Suppressor macrophage (primary cell): ENCODE measurements at places on chromosomes 4 and X.
A peak's percentile ranks its signal among the peaks of the same experiment; 100 is the strongest.

DNA sequence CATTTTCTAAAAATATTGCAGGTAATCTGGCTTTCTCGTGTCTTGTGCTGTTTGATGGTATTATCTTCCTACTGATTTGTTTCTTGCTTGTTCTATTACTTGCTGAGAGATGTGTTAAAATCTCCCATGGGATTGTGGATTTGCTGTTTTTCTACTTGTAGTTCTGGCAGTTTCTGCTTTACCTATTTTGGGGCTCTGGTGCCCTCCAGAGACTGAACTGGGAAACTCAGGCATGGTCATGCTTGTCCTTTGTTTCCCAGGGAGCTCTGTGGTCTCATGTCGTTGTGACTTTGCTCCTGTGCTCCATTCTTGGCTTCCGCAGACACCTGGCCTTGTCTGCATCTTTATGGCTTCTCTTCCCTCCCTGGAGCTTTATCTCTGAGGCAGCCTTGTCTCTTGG, 39.5 kb downstream of the NSD2 start:
- DNase-seq = peak; percentile 55

GRCh38 chr4:102751941-102752340, 8.8 kb downstream of the MANBA start:
- DNase-seq = peak; percentile 48

DNA sequence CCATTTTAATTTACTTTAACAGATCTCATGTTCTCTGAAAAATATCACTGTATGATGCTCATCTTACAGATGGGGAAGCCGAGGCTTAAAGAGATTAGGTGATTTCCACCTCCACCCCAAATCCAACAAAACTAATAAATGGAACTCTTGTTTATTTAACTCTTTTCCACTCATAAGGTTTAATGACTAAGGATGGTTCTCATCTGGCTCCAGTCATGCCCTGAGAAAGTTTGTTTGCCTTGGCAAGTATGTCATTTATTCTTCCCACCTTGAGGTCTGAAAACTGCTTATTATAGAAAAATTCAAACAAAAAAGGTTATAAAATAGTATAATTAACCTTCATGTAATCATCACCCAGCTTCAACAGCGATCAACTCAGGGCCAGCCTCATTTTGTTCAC, 56.3 kb downstream of the PPEF2 start:
- no peak for DNase-seq

DNA sequence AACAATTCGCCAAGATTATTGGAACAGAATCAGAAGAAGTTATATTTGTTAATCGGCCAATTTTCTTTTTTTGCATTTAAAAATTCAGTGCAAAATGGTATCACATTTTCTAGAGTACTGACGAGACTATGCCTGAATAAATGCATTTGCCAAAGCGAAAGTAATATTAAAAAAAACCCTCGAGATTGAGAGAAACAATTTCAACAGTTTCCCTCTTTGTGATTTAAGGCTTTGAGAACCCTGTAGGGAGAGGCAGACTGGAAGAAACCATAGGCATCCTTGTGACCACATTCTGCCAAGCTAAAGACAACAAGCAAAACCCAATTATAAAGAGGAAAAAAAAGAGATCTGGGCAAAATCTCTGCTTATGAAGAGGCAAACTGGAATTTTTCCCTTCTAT, 218.1 kb upstream of the GK2 start:
- no peak for DNase-seq

DNA sequence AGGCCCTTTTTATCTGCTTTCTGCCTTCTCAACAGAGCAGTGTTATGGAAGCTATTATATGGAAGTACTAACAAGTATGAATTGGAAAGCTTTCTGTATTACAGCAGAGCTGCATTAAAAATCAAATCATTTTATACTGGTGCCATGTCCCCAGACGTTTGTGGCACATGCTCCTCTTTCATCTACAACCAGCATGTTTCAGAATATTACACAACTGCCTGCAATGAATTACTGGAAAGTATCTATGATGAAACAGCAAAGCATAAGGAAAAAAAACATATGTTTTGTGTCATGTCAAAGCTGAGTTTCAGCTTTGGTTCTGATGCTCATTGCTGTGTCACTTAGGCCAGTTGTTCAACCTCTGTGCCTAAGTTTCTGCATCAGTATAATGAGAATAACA, 576.8 kb downstream of the GBA3 start:
- DNase-seq = no peak

GRCh38 chr4:7393601-7394575, 40.8 kb downstream of the PSAPL1 start:
- DNase-seq = no peak

DNA sequence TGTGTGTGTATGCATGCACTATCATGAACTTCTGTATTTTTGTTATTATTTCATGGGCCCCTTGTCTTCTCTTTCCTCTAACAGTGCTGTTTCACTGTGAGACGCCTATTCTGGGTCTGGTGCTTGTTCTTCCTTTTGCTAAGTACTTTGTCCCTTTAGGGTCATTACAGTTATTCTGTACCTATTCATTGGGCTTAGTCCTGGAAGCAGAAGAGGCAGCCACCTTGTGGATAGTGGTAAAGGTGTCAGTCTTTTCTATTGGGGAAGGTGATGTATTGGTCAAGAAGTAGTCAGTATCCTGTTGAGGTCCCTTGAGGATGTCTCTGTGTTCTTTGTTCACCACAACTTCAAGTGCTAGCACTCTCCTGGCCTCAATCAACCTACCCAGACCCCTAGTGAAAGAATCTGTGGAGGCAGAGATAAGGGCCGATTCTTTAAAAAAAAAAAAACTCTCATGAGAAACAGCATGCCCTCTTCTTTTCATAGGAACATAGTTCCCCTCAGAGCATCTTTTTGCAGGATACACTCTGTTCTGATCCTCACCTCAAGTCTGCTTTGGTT, 593.8 kb downstream of the SPRY1 start:
- no peak for DNase-seq
